ENCODE measurements at places on chromosomes 5 and 9.

DNA sequence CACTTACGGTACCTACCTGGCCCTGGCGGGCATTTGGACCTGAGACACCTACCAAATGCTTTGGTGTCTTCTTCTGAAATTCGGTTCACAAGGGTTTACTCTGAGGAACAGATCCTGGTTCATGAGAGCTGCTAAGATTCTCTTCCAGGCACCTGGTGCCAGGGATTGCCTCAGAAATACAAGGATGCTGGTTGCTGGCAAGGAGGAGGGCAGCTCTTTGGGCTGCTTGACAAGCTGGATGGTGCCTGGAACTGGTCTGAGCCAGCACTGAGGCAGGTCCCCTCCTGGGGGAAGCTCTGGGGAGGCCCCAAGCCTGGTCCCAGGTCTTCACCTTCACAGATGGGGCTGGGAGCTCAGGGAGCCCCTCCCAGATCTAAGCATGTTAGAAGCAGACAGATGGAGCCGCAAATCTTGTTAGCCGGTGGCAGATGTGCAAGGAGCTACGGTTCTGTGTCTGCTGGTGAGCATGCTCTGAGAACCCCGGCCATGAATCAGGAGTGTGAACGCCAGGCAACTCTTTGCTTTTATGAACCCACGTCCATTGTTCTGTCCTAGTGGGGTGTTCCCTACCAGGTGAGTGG is 16.3 kb downstream of the FABP6 start:
- DNase-seq, result no peak

- DNase-seq, result no peak
Observed at GRCh38 chr9:17024129-17024528, 110.7 kb upstream of the CNTLN start.

GRCh38 chr5:102341681-102342288 is 45.7 kb upstream of the SLCO4C1 start:
- DNase-seq, result no peak

- peak; percentile 12 for DNase-seq
Observed at GRCh38 chr9:100714372-100715099, 136.7 kb downstream of the CAVIN4 start.

GRCh38 chr5:126480824-126481223 is 57.6 kb downstream of the GRAMD2B start:
- DNase-seq, result no peak

- no peak for DNase-seq
Observed at GRCh38 chr5:58759745-58760144, 176.9 kb downstream of the RAB3C start.

DNA sequence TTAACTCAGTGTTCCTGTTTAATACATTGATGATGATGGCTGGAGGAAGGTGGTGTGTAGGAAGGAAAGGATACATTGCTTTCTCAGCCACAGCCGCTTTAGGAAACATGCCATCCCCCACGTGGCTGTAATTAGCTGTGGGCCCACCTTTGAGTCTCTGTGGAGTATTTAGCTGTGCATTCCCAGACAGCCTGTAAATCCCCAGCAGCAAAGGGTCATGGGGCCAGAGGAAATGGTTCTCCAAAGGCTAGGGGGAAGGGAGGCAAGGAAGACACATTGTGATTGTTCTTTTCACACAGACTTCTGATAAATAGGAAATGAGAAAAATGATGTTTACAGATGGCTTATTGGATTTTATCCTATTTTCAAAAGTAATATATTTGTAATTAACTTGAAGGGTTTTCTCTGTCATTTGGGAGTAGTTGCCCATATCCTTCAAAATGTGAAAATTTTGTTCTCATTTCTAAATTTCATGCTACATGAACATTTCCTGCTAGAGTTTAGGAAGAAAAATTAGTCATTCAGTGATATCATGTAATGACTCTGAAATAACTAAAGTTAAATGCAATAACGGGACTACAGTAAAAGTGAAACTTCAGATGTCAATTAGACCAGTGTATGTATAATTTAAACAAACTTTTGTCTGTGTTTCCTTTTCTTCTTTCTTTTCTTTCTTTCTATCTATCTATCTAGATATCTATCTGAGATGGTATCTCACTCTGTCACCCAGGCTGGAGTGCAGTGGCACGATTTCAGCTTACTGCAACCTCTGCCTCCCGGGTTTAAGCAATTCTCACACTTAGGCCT is 24.3 kb upstream of the F2R start:
- no peak for DNase-seq

- DNase-seq, result no peak
Observed at GRCh38 chr9:36442710-36443109, 42.6 kb upstream of the RNF38 start.

DNA sequence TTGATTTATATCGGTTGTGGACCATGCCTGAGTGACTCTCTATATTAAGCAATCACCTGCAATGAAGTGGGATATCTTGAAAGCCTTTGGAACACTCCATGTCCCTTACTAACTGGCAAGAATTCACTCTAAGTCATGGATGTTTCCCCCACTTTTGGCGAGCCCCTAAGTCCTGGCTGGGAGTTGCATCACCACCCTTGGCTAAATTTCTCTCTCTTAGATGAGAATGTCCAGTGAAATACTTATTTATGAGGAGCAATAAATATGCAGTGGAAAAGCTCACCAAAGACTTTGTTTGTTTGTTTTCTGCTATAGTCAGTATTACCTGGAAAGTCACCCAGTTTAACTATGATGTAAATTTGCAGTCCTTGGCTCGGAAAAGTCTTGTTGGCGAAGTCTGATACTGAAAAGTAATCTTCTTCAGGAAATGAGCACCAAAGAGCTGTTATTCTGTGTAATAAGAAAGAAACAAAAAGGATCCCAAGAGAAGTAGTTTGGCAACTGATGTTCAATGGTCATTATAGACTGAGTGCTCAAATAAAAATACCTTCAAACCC is 333.8 kb downstream of the DMRT2 start:
- DNase-seq, result no peak

DNA sequence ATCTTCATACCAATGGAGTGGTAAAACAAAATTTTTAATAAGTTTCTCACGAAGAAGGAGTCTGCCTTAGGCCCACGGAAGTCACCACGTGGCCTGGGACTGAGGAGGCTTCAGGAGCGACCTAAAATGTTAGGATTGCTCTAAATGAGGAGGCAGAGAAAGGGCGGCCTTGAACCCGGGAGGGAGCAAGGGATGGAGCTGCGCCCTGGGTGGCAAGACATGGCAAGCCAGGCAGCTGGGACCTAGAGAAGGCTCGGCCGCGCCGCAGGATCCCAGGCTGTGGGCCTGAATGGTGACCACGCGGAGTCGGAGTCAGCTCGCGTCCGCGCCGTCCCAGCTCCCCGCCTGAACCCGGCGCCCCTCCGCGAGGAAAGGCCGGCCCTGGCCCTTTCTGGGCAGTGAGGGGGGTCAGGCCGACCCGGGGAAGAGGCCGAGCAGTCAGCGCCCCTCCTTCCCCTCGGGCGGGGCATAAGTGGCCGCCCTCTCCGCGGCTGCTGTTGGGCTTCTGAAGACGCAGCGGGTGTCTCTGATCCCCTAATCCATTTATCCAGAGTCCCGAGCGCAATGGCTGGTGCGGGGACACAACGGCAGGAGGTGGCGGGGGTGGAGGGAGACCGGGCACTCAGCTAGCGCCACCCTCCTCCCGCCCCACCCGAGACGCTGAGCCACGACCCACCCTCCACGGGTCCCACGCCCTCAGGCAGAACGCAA is 10.6 kb downstream of the IRX1 start:
- DNase-seq, result no peak

DNA sequence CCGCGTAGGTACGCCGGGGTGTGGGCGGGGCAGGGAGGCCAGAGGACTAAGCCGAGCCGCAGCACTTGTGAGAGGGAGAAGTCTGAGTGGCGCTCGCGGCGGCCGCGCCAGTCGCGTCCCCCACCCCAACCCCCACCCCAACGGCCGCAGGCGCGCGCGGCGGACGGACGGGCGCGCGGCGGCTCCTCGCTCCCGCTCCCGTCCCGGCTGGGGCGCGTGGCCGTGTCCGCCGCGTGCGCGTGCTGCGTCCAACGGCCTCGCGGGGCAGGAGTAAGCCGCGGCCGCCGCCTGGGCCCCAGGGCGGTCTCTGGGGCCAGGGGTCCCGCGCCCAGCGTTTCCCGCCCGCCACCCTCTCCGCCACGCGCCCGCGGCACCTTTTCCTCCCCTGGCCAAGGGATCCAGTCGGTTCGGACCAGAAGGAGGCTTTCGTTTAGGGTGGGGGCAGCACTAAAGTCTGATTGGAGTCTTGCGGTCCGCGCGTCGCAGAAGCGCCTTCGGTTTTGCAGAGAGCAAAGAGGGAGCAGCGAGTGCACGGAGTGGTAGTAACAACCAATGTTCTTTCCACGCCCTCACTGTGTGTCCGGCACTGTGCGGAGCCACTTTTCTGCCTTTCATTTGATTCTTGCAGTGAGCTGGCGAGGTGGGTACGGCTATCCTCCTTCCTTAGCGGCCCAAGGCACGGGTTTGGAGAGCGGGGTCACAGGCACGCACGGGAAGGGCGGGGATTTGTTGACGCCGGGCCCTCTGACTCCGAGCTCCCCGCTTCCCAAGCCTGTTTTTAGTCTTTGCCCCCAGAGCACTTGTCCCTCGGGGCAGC is 483 bp downstream of the G3BP1 start:
- no peak for DNase-seq

- no peak for DNase-seq
Observed at GRCh38 chr5:142883438-142883837, 113.3 kb downstream of the ARHGAP26 start.

- no peak for DNase-seq
Observed at GRCh38 chr9:110148384-110148783, 59.6 kb downstream of the C9orf152 start.

DNA sequence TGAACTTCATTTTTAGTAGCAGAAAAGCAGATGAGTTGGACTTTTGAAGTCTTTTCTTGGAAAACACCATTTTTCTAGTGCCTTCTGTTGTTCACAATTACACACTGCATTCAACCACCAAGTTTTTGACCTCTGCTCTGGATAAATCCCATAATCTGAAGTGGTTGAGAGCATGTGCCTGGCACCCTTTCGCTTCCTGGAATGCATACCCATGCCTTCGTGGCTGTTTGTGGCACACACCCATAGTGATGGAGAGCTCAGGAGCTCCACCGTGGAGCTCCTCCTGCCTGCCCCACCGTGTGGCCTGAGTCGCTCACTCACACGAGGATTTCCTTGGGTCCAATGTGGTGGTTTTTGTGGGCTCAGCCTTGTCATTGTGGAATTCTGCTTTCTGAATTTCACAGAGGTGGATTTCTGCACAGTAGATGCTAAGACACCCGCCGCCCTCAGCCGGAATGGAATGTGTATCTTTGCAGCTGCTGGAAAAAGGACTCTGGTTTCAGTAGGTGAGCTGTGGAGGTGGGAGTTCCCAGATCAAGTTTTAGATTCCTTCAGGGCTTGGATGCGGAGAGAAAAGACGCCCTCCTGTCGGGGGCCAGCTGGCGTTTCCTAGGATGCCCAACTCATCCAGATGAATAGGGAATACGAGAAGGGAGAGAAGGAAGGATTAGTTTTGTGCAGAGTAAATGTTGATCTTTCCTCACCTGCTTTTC is 500.4 kb downstream of the IRX1 start:
- DNase-seq, result no peak

DNA sequence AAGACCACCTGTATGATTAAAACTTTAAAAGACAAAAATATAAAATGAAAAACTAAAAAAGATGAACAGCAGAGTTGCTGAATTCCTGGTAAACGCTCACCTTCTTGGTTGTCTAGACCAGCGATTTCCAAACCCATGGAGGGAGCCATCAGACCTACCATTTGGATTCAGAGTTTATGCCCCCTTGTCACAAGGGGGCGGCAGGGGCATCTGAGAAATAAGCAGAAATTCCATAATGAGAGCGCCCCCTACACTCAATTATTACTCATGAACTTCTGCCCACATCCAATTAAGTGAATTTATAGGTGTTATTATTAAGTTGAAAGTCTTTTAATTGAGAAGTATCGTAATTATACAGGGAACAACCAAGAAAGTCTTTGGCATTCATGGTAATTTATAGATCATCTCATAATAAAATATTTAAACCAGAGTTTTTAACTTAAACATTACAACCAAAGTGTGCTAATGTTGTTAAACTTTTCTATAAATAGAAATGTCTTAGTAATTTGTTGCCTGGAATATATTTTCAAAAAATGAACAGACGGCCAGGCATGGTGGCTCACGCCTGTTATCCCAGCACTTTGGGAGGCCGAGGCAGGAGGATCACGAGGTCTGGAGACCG is 35.2 kb upstream of the SPATA31C2 start:
- DNase-seq, result peak; percentile 23

- DNase-seq, result no peak
Observed at GRCh38 chr5:172229904-172230303, 35.9 kb downstream of the EFCAB9 start.

DNA sequence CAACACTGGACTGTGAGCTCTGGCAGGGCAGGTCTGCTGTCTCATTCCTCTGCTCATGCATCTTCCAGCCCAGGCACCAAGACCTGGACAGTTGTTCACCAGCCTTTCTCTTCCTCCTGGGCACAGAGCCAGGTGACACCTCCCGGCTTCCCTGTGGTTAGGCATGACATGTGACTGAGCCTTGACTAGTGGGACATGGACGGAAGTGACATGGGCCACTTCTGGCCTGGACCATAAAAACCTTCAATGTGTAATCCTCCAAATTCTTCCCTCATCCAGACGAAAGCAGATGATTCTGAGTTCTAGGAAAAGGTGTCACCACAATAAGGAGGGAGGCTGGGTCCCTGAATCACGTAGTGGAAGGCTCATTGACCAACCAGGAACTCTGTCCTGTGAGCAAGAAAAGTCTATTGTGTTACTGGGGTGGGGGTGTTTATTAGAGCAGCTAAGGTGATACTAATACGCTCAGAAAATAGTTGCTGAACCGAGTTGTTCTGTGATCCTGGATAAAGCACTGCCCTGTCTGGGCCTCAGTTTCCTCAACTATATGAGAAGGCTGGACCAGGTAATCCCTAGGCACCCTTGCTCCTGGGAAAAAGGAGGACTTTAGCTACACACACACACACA is 26.6 kb upstream of the CRB2 start:
- no peak for DNase-seq

DNA sequence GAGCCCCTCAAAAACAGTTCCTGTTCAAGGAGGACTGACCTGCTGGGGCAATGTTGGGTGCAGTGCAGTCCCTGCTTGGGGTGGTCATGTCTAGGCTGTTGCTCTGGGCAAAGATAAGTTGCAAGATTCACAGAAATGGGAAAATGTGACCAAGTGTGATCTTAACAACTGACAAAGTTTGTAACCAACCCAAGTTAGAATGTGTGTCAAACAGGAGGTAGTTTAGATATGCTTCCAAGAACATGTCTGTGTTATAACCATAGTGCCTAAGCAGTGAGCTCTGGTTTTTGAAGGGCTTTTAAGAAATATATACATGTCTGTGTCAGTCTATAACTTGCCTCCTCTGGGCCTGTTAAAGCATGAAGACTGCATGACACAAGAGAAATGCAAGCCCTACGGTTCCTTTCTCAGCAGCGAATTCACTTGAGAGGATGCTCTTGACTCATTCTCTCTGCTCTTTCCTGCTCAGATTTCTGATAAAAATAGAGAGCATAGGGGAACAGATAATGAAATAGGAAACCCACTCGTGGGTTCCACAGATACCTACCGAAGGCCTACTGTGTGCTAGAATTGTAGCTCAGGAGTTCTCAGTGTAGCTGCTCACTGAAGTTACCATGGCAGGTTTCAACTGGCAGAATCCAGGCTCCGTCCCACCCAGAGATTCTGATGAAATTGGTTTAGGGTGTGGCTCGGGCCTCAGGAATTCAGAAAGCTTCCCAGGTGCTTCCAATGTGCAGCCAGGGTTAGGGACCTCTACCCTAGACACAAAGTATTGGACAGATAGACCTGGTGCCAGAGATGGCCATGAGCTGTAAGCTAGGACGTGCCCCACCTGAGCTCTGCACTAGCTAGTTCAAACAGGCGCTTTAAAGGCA is 52.4 kb downstream of the ARHGEF37 start:
- no peak for DNase-seq

GRCh38 chr9:69532396-69532795 is 139.8 kb downstream of the APBA1 start:
- no peak for DNase-seq
